ENCODE measurements at places on chromosomes 12 and 14.

- DNase-seq = no peak
Measured at GRCh38 chr14:106610691-106611090, 1084.3 kb downstream of the TMEM121 start.

DNA sequence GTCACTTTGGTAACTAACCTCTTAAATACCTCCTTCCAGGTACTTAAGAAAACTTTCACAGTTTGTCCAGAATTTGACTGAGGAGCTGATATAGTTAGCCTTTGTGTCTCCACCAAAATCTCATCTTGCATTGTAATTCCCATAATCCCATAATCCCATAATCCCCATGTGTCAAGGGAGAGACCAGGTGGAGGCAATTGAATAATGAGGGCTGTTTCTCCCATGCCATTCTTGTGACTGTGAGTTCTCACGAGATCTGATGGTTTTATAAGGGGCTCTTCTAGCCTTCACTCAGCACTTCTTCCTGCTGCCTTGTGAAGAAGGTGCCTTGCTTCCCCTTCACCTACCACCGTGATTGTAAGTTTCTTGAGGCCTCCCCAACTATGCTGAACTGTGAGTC is 7.8 kb upstream of the NOVA1 start:
- no peak for DNase-seq

DNA sequence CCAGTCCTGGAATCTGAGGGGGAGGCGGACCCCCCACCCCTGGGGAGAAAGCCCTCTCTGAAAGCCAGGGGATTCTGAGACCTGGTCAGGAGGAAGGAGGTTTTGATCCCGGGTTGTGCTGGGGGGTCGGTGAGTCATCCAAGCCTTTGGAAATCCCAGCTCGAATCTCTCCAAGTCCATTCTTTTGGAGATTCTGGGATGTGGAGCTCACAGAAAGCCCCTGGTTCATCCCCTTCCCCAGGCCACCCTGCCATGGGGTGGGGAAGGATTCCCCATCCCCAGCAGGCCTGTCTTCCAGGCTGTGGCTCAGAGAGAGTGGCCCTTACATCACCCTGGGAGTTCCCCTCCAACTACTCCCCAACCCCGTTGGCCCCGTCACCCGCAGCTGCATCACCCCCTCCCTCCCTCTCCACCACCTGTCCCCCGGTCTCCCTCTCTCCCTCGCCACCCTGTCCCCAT is 14.3 kb downstream of the EXOC3L4 start:
- DNase-seq = no peak

GRCh38 chr14:77314043-77314442 is 6.6 kb downstream of the POMT2 start:
- no peak for DNase-seq

- DNase-seq = no peak
Measured at GRCh38 chr14:70265422-70265821, 76.7 kb upstream of the SLC8A3 start.

DNA sequence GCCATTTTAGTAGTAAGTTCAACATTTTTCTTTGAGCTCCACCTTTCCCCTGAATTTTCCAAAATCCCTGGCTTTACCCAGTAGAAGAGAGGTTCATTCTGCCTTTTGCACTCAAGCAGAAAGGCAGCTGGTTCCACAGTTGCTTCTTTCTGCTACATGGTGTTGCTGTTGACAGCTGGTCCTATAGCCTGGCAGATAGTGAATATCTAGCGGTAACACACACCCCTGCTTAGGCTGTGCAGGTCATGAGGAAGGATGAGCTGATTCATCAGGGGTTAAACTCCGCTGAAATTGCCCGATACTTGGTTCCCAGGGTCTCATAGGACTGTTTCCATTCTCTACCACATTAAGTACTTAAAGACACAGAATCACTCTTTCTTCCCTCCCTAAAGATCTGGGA is 62.4 kb downstream of the PUS7L start:
- DNase-seq = no peak

GRCh38 chr12:108181095-108181454 is 52.0 kb downstream of the WSCD2 start:
- no peak for DNase-seq

GRCh38 chr12:17928708-17929366 is 161.2 kb downstream of the RERGL start:
- no peak for DNase-seq

GRCh38 chr12:107027636-107028053 is 40.7 kb upstream of the MTERF2 start:
- no peak for DNase-seq

DNA sequence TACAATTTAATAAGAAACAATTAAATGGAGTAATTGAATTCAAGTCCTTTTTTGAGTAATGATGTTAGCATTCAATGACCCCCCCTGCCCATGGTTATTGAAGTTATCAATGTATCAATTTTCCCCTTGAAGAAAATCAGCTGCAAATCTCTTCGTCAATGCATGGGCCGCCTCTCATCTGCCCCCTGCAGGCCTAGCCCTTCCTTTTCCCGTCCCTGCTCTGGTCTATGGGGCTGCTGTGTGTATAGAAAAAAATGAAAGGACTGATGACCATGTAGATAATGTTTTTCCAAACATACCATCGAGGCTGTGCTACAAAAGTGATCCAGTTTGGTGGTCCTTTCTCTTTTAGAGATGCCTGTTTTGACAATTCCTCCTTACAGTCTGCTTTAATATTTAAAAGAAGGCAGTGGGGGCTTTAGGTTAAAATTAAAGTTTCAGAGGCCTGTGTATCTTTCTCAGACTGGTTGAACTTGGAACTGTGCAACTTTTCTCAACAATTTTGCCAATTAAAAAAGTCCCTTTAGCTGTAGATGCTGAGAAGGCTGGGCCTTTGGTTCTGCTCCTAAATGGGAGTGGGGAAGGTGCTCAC is 98.4 kb downstream of the APAF1 start:
- DNase-seq = no peak

GRCh38 chr12:57590479-57590863 is 521 bp upstream of the PIP4K2C start:
- DNase-seq = no peak

GRCh38 chr12:66491853-66492252 is 187.0 kb downstream of the GRIP1 start:
- DNase-seq = no peak

DNA sequence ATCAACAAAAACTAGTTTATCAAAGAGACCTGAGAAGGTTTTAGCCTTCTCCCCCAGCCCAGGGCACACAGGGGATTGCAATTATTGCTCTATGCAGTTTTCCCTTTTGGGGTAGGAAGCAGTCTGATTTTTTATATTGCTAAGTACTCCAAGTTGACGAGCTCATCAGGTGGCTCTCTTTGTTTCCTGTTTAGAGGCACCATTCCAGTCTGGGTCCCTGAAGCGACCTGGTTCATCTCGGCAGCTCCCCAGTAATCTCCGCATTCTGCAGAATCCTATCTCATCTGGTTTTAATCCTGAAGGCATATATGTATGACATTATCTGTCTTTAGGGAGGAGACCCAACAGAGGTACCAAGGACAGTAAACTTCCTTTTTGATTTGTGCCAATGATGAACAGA is 56.3 kb downstream of the BHLHE41 start:
- no peak for DNase-seq

DNA sequence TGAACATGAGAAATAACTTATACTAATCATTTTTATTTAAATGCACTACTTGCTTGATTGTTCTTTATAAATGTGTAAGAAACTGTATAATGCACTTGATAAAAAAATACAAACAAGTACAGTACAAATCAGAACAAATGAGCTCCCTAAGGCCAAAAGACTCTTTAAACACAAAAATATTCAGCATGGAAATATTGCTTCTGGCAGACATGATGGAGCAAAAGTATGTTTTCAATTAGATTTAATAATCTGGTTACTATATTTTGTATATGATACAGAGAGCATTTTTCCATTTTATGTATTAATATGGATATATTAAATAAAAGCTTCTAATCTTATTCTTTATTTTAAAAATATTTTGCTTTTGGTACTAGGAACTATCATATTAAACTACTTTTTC is 800.2 kb upstream of the LRFN5 start:
- DNase-seq = no peak

- no peak for DNase-seq
Measured at GRCh38 chr12:29104516-29104915, 44.6 kb upstream of the FAR2 start.

- DNase-seq = no peak
Measured at GRCh38 chr12:12405882-12406281, 49.0 kb downstream of the BORCS5 start.

DNA sequence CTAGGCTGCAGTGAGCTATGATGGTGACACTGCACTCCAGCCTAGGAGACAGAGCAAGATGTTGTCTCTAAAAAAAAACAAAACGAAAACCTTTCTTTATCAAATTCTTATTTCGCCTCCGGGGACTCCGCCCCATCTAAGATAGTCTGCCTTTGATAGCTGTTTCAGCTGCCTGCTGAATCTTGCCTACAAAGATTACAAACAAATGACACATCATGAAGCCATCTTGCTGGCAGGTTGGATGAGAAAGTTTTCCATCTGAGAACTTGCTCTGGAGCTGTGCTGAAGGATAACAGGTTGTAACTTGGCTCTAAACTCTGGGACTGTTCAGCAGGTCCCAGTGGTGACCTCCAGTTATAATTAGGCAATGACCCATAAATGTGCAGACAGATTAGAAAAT is 41.8 kb upstream of the AEBP2 start:
- no peak for DNase-seq

- DNase-seq = no peak
Measured at GRCh38 chr14:92920001-92920400, 2.9 kb upstream of the CHGA start.

DNA sequence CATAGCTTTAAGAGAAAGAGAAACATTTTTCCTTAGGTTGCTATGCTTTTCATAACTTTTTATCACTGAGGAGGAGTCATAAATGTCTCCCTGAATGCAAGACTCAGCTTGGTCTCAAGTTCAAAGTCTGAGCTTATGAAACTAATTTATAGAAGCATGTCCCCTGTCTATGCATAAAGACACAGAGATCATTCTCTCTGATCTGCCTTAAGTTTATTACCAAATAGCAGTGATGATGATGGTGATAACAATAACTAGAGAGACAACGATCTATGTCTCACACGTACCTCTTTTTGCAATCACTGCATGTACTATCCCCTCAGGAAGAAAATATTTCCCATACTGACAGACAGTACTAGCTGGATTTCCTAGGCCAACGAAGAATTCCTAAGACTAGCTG is 266.4 kb upstream of the G2E3 start:
- DNase-seq = no peak

DNA sequence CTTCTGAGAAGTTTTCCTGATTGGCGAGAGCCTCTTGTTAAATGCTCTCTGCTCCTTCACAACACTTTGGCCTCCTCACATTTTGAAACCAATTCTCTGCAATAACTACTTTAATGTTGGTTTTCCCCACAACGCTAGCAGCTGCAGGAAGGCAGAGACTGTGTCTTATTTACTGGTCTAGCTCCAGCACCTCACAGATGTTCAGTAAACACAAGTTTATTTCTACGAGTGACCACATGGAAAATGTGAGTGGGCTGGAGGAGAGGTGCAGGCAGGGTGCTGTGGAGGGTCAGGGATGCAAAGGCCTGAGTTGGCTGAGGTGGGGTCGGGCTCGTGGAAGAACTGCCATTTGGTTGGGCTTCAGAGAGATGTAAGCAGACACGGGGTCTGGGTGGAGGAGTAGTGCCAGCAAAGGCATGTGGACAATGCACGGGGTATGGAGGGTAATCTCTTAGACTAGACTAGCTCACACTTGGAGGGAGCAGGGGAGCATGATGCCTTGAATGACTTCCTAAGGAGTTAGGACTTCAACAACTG is 117.4 kb upstream of the RTL1 start:
- no peak for DNase-seq

DNA sequence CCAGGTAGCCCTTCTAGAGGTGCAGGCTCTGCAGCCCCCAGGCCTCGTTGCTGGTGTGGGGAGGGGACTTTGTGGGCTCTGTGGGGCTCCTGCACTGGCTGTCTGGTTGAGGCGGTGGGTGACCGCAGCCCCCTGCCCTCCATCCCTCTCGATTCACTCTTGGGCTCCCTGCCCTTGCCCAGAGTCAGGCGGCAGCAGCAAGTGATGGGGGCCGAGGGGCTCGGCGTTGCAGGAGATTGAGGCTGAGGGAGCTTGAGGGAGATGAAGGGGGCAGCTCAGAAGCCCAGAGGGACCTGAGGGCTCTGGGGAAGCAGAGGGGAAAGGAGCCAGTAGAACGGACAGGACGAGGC is 9.5 kb upstream of the LRTM2 start:
- DNase-seq = no peak

DNA sequence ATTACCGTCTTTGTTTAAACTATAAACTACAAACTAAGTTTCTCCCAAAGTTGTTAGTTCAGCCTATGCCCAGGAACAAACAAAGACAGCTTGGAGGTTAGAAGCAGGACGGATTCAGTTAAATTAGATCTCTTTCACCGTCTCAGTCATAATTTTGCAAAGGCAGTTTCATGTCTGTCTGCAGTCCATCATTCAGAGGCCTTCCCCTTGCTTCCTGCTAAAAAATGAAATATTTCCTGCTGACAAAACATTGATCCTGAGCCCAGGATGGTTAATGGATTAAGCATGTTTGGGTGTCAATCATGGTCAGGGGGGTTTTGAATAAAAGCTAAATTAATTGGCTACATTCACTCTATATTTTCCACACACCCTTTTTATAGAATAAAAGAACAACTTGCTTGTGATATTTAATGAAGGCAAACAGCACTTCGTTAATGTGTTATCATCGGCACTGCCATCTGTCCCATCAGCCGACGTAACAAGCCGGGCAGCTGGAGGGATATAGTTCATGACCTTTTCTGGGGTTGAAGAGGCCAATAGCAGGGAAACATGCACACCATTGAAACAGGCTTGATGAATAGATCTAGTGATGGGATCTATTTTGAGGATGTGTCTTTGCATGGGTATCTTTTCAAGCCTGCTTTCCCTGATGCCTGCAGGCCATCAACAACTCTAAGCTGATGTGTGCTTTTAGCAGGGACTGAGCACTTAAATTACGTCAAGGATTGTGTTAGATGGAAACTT is 521.3 kb upstream of the TMEM132C start:
- no peak for DNase-seq

DNA sequence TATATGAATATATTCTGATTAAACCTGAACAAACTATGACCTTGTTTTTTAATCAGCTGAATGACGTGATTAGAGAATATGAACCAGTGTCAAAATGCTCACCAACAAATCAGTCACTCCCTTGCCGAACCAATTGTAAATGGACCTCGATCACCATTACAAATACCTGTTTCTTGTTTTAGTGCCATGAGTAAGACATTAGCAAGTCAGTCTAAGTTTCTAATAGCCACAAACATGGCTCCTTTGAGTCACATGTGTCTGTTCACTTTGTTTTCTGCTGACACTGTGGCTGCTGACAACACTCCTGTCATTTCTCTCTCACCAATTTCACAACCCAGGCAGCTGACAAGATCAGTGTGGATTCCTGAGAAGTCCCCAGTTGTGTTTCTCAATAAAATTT is 286.2 kb upstream of the MDGA2 start:
- DNase-seq = no peak

DNA sequence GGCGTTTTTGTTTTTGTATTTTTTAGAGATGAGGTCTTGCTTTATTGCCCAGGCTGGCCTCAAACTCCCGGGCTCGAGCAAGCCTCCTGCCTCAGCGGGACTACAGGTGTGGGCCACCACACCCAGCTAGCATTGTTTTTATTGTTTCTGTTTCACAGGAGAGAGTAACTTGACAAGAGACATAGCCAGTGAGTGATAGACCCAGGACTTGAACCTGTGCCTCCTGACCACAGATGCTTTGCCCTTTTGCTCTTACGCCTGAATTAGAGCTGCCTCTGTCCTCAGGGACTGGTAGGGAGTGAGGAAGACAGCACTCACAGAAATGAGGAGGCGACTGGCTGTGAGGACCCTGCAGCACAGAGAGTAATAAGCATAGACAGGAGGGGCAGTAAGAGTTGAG is 2.3 kb downstream of the EVL start:
- no peak for DNase-seq

- no peak for DNase-seq
Measured at GRCh38 chr12:52527121-52527800, 7.1 kb upstream of the KRT5 start.

Measured in stimulated activated CD8-positive, alpha-beta memory T cell treated with anti-CD3 and anti-CD28 coated beads, Interleukin-2, amount 100 ng/mL, for 1 hour (primary cell).